ENCODE measurements at places on chromosomes 12 and 14.

GRCh38 chr14:75627406-75627805, 33.3 kb downstream of the ERG28 start:
- no peak for DNase-seq
- H3K27ac ChIP-seq = no peak overlapping the region
- no peaks in the 10 kb centered on the region for H3K36me3 ChIP-seq
- no peaks in the 10 kb centered on the region for H3K4me1 ChIP-seq
- no peak overlapping the region for H3K4me3 ChIP-seq

- no peaks in the 10 kb centered on the region for H3K4me1 ChIP-seq
Observed at GRCh38 chr12:15001733-15002382, 29.0 kb downstream of the PDE6H start.

- no peaks in the 10 kb centered on the region for H3K27me3 ChIP-seq
- peak overlapping the region; percentile 91 for H3K27ac ChIP-seq
- peaks cover 49% of the 10 kb centered on the region for H3K4me1 ChIP-seq
Observed at GRCh38 chr14:70652871-70653270, 11.2 kb downstream of the TTC9 start.

DNA sequence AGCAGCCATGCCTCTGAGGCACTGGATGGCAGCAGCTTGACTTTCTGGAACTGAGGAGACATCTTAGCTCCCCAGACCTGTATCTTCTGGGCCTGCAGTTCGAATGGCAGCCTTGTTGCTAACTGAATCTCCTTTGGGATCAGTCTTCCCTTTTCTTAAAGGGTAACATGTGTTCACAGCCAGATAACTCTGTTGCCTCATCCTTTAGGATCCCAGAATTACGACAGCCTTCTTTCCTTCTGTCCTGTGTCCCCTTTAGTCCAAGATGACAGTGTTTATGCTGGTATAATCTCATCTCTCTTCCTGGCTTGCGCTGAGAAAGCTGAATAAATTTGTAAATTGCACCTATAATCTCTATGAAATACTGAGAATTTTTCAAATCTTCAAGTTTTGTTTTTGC, 9.1 kb upstream of the ERC1 start:
- H3K36me3 ChIP-seq = no peaks in the 10 kb centered on the region
- H3K27ac ChIP-seq = no peak overlapping the region

DNA sequence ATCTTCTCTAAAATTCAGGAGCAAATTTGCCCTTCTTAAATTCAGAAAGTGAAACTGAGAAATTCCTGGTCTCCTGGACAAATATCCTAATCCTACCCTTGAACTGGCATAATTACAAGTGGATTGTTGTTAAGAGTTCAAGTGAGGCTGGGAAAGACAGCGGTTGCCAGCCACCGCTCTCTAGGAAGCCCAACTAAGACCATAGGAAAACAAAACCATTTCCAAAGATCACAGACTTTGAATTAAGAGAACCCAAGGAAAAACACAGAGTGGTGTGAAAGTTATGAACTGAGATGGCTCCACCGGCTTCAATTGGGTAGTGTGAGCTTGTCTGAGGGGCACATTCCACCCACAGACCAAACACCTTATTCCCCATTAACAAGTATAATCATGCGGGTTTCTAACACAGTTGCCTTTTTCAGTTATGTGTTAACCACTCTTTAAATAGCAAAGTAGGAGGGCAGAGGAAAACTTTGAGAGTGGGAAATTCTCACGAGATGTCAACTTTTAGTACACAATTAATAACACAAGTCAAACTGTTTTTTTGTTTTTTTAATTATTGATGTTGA, 1628.8 kb upstream of the SEL1L start:
- H3K4me1 ChIP-seq = no peaks in the 10 kb centered on the region
- H3K27ac ChIP-seq = no peak overlapping the region
- H3K4me3 ChIP-seq = no peak overlapping the region
- no peak for DNase-seq
- H3K36me3 ChIP-seq = no peaks in the 10 kb centered on the region
- no peaks in the 10 kb centered on the region for H3K27me3 ChIP-seq

DNA sequence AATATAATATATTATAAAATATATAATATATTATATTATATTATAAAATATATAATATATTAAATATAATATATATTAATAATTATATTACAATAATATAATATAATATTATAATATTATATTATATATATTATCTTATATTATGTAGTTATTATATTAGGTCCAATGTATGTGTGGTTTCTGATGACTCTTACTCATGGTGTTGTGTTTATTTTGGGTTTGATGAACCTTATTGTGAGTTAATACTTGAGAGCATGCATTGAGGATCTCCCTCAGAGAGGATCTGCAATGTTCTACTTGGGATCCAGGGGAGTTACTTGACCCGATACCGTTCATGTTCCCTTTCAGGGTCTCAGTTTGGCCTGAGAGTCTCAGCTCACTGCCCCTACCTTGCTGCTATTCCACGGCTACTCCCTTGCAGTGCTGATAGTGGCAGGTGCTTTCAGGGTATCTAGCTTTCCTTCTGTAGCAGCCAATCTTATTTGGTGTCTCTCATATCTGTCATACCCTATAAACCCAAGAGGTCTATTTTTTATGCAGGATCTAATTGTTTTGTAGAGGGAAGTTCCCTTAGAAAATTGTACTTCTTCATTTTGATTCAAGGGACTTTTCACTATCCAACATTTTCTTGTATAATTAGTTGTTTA, 89.1 kb upstream of the ZDHHC17 start:
- no peak overlapping the region for H3K4me3 ChIP-seq
- H3K36me3 ChIP-seq = no peaks in the 10 kb centered on the region
- no peaks in the 10 kb centered on the region for H3K4me1 ChIP-seq
- no peak for DNase-seq
- no peak overlapping the region for H3K27ac ChIP-seq

DNA sequence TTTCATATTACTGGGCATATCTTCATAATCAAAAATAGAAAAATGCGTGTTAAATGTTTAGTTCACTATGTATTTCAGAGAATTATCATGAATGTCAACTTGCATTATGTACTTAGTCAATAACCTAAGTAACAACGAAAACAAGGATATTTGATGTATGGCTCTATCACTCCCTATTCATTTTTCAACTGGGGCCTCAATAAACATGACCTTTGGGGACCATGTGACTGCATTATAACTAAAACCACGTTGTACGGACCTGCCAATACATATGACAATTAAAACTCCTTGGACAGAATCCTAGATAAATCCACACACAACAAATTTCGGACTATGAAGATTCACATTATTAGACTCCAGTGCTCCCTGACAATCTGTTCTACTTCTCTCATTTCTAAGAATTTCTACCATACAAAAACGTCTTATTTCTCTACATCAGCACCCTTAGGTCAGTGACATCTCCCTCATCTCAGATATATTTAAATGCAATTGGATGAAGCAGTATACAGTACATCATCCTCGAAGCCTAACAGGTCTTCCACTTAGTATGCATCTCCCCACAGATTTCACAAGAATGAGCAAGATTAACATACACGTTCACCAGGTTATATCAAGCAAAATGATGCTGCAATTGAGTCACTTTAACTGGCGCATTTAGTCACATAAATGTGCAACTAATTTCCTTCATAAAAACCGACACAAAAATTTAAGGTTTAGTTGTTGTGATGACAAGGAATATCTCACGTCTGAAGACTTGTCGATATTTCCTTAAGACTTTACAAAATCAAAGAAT, 1.5 kb downstream of the UBE2N start:
- H3K27ac ChIP-seq = peak overlapping the region; percentile 95
- H3K27me3 ChIP-seq = no peaks in the 10 kb centered on the region
- DNase-seq = no peak
- H3K4me1 ChIP-seq = peaks cover 58% of the 10 kb centered on the region

DNA sequence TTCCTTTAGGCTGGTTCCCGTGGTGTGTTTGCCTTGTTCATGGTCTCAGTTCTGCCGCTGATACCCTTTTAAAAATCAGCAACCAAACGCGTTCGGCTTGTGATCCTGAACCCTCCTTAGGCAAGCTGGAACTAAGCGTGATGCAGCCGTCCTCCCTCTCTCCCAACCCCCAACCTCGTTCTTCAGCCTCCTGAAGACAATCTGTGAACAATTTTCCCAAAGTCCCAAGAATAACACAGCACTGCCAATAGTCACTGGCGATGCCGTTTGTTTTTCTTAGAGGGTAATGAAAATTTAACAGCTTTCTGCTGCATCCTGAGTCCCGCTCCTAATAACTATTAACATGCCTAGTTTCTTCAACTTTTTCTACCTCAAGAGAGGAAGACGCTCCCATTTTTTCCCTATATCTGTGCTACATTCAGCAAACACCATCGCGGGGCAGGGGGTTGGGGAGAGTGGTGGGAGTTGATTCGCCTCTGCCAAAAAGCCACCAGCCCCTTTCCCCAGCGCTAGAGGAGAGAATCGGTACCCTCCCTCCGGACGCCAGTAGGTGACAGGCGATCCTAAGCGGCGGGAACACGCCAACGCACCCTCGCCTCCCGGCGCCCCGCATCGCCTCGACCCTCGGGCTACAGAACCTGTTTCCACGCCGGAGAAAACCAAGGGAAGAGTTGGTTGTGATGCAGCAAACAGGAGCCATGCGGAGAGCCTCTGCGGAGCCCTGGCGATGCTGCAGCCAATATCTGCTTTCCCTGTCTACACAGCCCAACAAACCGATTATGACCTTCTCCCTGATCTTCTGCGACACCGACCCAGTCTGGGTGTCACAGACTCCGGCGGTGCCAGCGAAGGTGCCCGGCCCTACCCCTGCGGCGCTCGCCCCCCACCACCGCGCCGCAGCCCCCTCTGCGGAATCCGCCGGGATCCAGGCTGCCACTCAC, 752 bp downstream of the PRICKLE1 start:
- H3K27ac ChIP-seq = no peak overlapping the region
- peaks cover 11% of the 10 kb centered on the region for H3K4me1 ChIP-seq
- peaks cover 63% of the 10 kb centered on the region for H3K27me3 ChIP-seq
- no peak for DNase-seq
- peaks cover 2% of the 10 kb centered on the region for H3K36me3 ChIP-seq

GRCh38 chr12:57519796-57520052, 590 bp downstream of the DDIT3 start:
- H3K27me3 ChIP-seq = no peaks in the 10 kb centered on the region
- H3K36me3 ChIP-seq = peaks cover 67% of the 10 kb centered on the region
- peak overlapping the region; percentile 99 for H3K27ac ChIP-seq

GRCh38 chr12:5905757-5906156, 39.3 kb downstream of the ANO2 start:
- H3K4me3 ChIP-seq = no peak overlapping the region
- no peak for DNase-seq
- H3K27ac ChIP-seq = no peak overlapping the region
- H3K27me3 ChIP-seq = peaks cover 66% of the 10 kb centered on the region
- no peaks in the 10 kb centered on the region for H3K4me1 ChIP-seq

GRCh38 chr12:65952737-65953209, 128.5 kb downstream of the HMGA2 start:
- peaks cover 10% of the 10 kb centered on the region for H3K27me3 ChIP-seq
- no peak for DNase-seq
- H3K4me1 ChIP-seq = no peaks in the 10 kb centered on the region
- H3K27ac ChIP-seq = no peak overlapping the region
- no peaks in the 10 kb centered on the region for H3K36me3 ChIP-seq

DNA sequence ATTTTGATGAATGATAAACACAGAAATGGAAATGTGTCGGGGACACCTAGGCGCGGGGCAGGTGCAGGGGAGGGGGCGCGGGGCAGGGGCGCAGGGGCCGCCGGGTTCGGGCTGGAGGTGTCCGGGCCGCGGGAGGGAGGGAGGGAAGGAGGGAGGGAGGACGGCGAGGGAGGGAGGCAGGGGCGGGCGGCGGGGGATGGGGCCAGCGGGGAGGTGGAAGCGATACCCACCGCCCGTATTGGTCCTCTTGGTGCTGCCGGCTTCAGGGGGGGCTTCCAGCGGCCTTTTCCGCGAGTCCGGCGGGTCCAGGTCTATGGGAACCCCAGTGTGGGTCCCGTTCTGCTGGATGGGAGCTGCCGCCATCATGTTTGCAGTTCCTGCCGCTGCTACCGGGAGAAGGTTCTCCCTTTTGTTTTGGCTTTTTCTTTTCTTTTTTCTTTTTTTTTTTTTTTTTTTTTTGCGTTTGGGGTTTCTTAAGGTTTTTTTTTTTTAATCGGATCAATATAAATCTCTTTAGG, 703 bp downstream of the NOVA1 start:
- H3K4me1 ChIP-seq = no peaks in the 10 kb centered on the region
- H3K36me3 ChIP-seq = no peaks in the 10 kb centered on the region

Data from central memory CD8-positive, alpha-beta T cell (primary cell).